Stimulated activated CD8-positive, alpha-beta memory T cell treated with anti-CD3 and anti-CD28 coated beads, Interleukin-4, amount 100 ng/mL, for 4 hours (primary cell): ENCODE measurements at places on chromosomes 6 and 20.

DNA sequence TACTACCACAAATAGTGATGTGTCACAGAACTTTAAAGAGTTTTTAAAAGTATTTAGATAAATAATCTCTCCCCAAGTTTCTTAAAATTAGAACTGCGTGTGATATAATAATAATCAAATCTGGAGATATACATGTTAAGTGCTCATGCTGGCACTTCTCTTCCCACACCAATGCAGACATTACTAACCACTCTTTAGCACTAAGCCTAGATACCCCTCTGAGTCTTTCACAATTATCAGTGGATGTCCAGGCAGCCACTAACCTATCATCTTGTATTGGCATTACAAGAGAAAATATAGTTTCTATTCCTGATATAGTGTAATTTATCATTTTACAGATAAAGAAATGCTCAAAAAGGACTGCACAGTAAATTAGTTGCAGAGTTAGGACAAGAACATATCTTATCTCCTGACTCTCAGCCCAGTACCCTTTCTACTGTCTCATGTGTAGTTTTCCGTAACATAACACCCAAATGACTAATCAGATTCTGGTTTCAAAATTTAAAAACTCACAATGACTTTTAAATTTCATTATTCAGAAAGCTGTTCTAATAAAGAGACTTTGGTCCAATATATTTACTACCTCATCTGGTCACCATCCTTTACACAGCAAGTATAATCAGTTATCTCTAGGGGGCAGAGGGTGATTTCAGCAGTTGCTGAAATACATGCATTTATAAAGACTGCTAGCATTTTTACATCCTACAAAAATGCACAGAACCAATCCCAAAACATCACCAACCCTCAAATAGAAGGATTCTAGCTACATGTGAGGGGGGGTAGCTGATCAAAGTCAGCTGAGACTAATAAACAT lies 215.5 kb upstream of the MCHR2 start:
- DNase-seq, result no peak

DNA sequence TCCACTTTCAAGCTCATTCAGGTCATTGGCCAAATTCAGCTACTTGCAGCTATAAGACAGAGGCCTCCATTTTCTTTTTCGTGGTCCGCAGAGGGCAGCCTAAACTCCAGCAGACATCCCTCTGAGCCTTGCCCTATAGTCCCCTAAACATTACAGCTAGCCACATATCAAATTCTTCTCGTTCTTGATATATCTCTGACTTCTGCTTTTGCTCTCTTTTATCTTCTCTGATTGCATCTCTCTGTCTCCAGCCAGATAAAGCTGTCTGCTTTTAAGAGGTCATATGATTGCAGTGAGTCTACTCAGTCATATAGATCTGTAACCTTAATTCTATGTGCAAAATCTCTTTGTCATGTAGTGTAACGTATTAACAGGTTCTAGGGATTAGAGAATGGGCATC lies 358.4 kb upstream of the RGS17 start:
- DNase-seq, result no peak

- no peak for DNase-seq
Measured at GRCh38 chr20:12715371-12715770, 293.4 kb upstream of the SPTLC3 start.

DNA sequence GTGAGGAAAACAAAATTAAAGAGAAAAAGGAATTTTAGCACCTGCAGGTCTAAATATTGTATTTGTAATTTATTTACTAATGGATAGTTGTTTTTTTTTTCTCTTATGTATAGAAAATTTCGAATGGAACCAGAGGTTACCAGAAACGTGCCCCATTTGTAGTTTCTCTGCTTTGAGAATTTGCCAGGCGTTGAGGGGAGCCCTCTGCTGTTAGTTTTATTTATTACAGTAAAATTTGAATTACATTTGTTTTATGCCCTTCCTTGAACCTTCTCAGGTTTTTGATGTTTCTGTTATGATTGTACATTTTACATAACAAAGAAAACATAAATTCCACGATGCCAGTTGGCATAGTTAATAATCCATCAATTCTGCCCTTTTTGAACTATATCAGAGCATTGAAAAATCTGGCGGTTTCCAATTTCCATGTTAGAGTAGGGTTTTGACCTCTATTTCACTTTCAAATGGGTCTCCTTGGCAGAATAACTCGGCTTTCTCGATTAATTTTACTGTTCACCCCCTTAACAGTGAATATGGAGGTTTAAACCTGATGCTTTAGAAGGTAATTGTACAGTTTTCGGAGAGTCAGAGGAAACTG lies 35.1 kb upstream of the RFPL4B start:
- no peak for DNase-seq

GRCh38 chr6:134267917-134268361 lies 50.0 kb downstream of the SGK1 start:
- no peak for DNase-seq

GRCh38 chr6:75135450-75135849 lies 70.4 kb downstream of the COL12A1 start:
- DNase-seq, result no peak

DNA sequence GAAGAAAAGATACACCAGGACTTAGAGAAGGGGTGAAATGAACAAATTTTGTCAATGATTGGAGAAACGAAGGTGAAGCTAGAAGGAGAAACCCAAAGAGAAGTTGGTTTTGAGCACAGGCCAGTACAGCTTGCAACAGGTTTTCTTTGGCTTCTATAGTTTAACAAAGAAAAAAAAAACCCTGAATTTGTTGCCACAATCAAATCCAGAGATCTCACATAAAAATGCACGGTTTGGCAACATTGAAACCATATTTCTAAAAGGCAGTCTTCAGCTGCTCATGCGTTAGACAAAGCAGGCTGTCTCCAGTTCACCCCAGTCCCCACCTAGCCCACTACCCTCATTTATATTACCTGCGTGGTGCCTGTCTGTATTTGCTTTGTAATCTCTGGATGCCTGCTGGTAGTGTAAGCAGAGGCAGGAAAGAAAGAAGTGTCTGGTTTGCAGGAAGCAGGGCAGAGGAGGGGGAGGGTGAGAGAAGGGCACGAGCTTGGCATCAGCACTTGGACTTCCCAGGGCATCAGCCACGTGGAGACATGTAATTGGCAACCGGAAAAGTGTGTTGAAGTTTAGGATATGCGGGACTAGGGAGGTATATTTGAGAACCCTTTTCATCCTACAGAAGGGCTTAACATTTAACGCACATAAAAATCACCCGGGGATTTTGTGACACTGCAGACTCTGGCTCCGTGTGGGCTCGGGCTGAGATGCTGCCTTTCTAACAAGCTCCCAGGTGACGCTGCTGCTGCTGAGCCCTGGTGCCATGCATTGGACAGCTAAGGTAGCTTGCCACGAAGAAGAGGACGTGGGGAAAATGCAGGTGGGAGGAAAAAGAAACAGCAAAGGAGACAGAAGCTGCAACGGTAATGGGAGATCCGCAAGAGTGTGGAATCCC lies 14.4 kb downstream of the PFDN4 start:
- DNase-seq, result no peak

DNA sequence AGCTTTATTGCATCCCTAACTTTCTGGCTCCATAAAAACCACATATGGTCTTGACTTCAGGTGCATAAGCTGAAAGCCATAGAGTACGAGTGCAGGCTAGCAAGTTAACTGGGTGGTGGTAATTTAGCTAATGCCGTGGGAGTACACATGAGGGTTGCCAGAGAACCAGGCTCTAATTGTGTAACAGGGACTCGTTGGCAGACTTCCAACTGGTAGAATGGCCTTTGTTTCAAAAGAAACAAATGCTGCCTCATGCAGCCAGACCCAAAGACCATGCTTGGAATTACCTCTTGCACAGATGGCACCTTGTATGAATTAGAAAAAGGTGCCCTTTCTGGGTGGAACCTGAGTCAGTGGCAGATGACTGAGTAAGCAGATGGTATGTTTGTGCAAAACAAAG lies 73.2 kb downstream of the LY86 start:
- no peak for DNase-seq

GRCh38 chr6:26045065-26045927 lies 41.9 kb upstream of the HFE start:
- no peak for DNase-seq

- no peak for DNase-seq
Measured at GRCh38 chr6:34238585-34239499, 2.2 kb downstream of the HMGA1 start.

DNA sequence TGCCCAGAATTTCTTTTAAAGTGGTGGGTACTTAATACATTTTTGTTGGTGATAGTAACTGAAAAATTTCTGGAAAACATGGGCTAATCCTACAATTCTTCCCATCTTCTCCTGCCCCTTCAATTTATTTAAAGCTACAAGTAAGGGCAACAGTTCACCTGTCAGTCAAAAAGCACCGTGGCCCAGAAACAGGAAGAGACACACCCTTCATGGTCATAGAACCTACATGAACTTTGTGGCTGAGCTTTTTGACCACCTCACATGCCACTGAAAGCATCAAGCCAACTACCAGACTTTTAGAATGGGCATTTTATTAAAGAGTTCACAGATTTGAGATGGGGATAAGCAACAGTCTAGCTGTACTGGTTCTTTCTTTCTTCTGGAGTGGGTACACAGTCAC lies 201.1 kb upstream of the CNR1 start:
- DNase-seq, result no peak

DNA sequence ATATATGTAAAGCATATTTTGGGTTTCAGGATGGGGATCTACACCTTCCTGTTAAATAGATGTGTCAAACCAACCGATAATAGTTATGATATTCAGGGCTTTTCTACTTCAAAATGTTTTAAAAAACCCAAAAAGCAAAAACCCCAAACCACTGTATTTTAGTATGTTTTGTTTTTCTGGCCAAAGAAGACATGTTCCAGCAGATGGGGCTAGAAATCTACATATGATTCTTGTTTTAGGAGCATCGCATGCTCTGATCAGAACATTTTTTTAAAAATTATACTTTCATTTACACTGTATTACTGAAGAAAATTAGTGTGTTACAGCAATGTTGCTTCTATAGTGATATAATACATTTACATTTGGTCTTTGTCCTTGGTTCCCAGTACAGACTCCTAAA lies 11.0 kb downstream of the RMND1 start:
- DNase-seq, result no peak

- DNase-seq, result no peak
Measured at GRCh38 chr20:43389211-43389610, 68.5 kb upstream of the SRSF6 start.

DNA sequence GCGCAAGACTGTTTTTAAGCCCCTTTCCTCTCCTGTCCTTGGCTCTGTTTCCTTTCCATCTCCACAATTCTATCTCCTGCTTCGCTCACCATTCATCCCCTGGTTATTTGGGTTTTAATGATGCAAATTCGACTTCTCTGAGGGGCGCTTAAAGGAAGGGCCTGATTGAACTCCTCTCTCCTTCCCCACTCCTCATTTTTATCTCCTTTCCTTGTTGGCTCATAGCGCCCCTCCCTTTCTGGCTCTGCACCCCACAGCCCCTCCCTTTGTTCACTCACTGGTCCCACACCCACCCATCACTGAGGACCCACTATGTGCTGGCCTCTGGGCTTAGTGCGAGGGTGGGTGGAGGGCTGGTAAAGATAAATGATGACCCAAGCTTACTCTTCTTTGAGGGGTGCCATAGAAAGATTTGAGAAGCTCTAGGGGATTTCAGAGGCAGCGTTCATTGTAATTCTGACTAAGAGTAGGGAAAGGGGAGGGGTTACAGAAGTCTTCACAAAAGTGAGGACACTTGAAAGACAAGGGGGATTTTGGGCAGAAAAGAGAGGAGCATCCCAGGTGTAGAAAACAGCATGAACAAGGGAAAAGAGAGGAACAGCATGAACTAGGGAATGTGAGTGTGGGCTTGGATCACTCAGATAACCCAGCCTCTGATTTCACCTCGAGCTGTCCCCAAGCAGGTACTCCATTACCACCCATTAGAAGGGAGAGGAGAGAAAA lies 507.8 kb downstream of the CD83 start:
- no peak for DNase-seq

- no peak for DNase-seq
Measured at GRCh38 chr6:43264599-43265145, 21.4 kb downstream of the TTBK1 start.

DNA sequence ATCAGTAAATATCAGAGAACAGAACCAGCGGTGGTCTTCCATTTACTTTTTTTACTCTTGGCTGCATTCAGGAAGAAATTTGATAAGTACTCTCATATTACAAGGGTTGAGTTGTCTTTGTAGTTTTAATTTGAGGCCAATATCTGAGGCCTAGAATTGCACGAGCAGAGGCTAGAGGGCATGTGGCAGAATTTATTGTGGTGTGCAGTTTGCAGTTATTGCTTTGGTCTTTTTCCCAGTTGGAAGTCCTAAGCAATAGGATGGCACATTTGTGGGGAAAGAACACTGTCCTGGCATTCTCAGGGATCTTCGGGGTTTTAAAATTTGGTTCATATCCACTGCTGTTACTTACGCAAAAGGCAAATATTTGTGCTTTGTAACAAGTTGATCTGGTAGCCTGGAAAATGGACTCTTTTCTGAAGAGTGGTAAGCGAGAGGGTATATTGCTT lies 66.0 kb downstream of the CTNNBL1 start:
- no peak for DNase-seq
